Esophagus squamous epithelium (tissue), 5 donors: ENCODE measurements at places on chromosomes 4 and X.

GRCh38 chr4:153880983-153881382 is 92.1 kb upstream of the SFRP2 start:
- no peak for DNase-seq

GRCh38 chr4:185334326-185334725 is 61.4 kb downstream of the LRP2BP start:
- DNase-seq = no peak

DNA sequence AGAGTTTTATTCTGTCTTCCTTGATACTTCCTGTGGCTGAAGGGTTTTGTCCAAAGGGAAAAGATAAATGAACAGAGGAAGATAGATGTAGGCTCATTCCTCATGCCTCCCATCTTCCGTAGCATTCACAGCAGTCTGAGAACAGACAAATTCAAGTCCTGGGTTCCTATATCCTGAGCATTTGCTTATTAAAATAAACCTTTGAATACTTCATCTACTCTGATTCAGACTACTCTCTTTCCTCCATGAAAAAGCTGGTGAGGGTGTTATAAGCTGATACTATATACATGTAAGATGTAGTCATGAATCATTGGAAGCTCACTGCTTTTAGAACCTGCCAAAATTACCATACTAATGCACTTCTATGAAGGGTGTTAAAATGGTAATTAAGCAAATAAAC is 61.2 kb downstream of the GAB1 start:
- no peak for DNase-seq

DNA sequence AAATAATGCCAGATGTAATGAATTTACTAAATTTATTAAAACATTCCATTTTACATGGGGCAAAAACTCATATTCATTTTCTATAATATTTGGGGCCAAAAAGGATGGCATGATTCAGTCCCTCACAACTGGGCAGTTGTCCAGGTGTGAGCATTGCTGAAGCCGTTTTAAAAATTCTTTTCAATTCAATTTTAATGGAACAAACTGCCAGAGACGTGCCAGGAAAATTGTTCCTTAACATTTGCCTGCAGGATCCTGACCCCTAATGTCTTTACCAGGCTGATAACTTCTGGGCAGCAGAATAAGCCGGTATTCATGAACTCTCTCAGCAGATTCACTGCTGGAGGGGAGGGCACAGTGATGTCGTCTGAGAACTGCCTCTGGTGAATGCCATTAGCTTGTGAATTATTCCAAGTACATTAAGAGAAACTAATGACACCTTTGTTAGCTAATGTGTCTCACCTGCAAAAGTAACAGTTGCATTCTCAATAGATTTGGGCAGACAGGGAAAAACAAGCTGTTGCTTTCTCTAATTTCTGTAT is 1445.1 kb upstream of the TENM3 start:
- DNase-seq = no peak

DNA sequence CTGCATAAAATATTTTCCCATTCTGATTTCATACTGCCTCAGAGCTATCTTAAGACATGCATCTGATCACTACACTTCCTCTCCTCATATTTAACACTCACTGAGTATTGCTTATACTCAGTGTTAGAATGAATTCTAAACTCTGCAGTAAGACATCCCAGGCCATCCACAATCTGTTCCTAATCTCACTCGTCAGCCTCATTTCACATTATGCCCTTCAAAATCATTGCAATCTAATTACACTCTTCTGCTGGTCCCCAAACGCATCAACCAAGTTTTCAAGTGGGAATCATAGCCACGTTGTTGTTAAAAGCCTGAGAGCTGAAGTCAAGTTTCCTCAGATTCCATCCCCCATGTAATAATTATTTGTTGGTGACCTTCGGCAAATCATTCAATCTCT is 1177.9 kb downstream of the ARAP2 start:
- no peak for DNase-seq

- DNase-seq = no peak
Measured at GRCh38 chrX:78437621-78438020, 110.2 kb upstream of the CYSLTR1 start.

DNA sequence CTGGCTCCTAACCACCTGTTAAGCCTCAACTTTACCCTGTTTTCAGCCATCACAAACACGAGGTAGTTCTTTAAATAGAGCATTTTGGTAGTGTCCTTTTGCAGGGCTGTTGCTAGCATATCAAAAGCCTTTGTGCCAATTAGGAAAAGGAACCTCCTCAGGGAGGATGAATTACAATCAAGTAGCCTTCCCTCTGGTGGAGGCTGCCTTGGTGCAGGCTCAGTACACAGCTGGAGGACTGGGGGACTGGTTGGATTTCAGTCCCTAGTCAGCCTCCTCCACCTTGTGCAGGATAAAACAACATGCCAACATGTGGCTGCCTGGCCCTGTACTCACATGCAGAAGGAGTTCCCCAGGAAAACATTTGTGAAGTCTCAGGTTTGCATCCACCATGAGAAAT is 53.1 kb downstream of the RASGEF1B start:
- DNase-seq = no peak

GRCh38 chrX:130094696-130095095 is 15.6 kb downstream of the ELF4 start:
- no peak for DNase-seq

GRCh38 chr4:76307660-76308014 is 1.1 kb downstream of the STBD1 start:
- DNase-seq = no peak

DNA sequence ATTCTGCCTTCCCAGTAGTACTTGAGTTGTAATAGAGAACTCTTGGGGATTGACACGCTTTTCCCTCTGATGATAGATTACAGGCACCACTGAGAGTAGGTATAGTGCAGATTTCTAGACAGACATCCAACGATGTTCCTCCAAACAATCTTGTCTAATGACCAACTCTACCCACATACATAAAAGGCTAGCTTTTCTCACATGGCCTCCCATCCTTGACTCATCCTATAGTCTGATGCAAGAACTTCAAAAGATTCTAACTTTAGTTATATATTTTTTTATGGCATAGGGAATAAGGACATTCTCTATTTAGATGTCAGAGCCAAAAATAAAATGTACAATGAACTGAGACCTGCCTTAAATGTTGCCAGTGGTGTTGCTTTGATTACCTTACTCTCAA is 60.9 kb downstream of the GLRA2 start:
- DNase-seq = no peak

DNA sequence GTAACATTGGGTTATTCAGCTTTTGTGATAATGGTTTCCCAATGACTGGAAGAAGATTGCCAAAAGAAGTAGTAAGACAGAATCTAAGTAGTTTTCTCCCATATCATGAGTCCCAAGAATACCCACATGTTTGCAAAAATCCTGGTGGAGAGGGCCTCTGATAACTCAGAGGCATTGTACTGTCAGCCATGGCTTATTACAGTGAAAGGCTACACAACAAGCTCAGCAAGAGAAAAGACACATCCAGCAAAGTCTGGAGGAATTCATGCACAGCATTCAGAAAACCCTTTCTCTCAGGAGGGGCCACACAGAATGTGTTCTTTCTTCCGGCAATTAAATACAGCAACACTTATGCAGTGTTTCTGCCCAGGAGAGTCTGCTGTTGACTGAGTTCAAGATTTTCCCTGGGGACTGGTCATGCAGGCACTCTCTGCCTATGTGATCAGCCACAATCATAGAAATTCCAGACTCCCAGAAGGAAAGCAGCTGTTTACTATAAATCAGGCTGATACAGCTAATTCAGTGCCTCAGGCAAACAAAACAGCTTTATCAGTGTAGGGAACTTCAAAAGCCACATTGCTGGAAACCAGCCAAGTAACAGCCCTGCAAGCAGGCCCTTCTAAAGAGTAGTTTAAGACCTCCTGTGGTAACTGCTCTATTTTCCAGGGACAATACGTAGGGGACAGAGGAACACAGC is 937.1 kb downstream of the CCSER1 start:
- no peak for DNase-seq

GRCh38 chr4:94219402-94219801 is 11.7 kb downstream of the SMARCAD1 start:
- DNase-seq = no peak

GRCh38 chr4:42482516-42483327 is 85.4 kb downstream of the SHISA3 start:
- DNase-seq = no peak

DNA sequence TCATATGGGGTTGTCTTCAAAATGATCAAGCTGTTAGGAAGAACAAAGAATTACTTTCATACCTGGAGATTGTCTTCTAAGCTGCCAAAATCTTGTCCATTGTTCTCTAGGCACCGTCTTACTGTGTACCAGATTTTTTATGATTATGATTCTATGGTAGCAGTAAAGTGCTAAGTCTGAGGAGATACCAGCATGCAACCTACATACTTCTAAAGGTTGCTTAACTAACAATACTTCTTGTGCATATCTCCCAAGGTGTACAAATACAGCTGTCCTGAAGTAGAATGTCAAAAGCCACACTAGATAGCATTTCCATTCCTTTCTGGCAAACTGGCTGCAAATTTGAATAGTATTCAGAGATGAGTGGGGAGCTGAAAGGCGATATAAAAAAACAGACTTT is 62.6 kb upstream of the FBXW7 start:
- no peak for DNase-seq

GRCh38 chr4:6753891-6754290 is 28.6 kb upstream of the KIAA0232 start:
- DNase-seq = no peak

GRCh38 chr4:72283357-72283756 is 251.6 kb downstream of the NPFFR2 start:
- DNase-seq = no peak

DNA sequence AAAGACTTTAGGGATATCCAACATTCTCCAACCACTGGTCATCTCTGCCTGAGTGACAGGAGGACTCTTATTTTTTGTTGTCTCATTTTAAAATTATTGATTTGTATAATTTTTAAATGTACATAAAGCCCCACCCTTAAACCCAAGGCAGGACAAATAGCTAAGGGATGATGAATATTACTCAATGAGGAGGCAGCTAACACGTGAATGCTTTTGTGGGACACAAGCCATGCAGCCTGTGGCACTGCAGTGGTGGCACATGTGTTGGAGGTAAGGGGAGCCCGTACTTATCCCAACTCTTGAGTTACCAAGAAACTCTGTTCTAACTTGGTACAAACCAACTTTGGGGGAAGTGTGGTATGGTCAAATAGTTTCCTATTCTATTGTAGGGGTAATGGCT is 19.5 kb downstream of the MID1IP1 start:
- no peak for DNase-seq

- DNase-seq = no peak
Measured at GRCh38 chrX:129930941-129931410, 25.0 kb downstream of the UTP14A start.

DNA sequence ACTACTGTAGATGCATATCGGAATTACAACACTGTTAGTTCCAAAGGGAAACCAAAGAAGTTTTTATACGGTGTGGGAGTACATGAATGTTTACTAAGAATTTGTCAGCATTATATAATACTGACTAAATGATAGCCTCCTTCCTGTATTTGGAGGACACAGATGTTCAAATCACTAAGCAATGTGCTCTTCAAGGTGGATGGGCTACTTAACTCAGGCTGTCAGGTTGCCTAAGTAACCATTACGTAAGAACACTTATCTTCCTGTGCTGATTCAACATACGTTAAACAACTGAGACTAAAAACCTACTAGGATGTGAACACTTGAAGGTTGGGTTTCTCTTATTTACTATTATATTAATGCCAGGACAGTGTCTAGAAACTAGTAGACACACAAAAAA is 81.9 kb upstream of the HPGD start:
- no peak for DNase-seq

GRCh38 chr4:107034091-107034995 is 1.8 kb downstream of the DKK2 start:
- no peak for DNase-seq

GRCh38 chr4:95541094-95541493 is 7.7 kb downstream of the UNC5C start:
- DNase-seq = no peak

DNA sequence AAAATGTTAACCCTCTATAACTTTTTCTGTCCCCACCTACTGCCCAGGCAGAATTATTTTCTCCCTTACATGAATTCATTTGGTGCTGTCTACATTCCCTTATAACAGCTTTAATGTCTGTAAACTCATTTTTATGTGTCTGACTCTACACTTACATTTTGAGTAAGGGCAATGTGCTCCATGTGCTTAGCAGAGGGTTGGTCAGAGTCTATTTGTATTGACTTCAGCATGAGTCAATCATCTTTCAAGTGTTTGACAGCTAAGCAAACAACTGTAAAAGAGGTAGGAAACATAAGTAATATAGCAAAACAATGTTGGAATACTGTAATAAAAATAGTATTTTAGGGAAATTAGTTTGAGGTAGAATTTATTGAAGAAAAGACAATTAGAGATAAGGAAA is 6.3 kb downstream of the IL15 start:
- DNase-seq = no peak

DNA sequence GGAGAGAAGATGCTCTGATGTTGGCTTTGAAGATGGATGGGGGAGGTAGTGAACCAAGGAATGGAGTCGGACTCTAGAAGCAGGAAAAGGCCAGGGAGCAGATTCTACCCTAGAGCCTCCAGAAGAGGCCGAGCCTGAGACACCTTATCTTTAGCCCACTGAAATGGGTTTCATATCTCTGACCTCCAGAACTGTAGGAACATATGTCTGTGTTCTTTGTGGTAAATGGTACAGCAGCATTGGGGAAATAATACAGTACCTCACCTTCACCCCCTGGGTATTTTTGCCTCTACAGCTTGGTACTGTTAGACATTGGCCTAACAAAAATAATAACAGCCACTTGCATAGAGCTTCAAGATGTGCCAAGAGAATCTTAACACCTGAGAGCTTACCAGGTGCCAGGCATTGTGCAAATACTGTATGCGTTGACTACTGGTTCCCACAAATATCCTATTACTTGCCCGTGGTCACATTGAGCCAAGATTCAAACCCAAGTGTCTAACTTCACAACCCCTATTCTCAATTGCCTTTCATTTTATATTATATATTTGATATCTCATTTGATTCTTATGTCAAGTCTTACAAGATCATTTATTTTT is 57.0 kb upstream of the PGM2 start:
- no peak for DNase-seq

- no peak for DNase-seq
Measured at GRCh38 chrX:39907964-39908661, 189.6 kb downstream of the BCOR start.

GRCh38 chr4:26028793-26029567 is 115.0 kb downstream of the SMIM20 start:
- DNase-seq = no peak

GRCh38 chr4:142549726-142550463 is 296.2 kb downstream of the INPP4B start:
- no peak for DNase-seq

DNA sequence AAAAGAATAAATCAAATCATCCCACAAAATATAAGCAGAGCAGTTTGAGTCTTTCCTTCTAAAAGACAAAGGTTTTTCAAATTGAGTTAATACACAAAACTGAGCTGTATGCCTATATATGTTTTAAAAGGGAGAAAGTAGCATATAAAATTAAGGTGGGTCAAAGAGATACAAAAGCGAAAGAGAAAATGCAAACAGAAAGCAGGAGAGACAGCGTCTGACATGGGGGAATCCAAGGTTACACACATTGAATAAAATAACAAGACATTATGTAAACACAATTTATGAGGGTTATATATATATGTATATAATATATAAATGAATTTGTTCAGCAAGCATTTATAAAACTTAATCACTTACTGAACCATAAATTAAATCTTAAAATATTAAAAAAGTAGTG is 276.1 kb upstream of the LCORL start:
- no peak for DNase-seq

- no peak for DNase-seq
Measured at GRCh38 chr4:90095000-90095399, 32.2 kb upstream of the CCSER1 start.
